ENCODE measurements at places on chromosomes 12 and 14.

DNA sequence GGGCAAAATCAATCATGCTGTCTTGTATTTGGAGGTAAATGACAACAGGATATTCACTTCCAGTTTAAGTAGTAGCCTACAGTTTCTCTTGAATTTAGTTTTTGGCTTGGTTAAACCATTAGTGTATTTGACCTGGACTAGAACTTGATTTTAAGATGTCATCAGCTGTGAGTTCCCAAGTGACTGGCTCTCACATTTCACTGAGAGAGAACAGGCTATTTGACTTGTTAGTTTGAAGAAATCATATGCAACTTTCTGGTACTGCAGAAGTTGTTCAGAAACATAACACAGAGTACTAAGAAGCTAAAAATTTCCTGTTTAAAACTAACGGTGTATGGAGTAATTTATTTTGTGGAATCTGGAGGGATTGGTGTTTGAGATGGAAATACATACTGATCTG is 22.3 kb downstream of the MNAT1 start:
- DNase-seq = no peak

DNA sequence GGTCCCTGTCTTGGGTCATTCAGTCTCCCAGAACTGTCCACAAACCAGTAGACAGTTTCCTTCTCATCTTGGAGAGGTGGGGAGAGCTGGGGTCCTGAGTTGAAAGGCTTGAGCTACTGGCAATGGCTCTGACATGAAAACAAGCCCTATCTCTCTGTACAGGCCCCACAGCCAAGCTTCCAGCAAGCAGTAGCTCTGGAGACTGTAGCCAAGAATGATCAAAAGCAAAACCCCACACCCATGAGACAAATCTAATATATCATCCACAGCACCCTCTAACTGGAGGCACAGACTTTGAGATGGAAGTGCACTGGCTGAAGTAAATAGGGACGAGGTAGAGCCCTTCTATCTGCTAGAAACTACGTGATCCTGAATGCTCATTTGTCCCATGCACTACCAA is 40.9 kb downstream of the RERG start:
- DNase-seq = no peak

GRCh38 chr12:6627616-6628015 is 8.1 kb downstream of the LPAR5 start:
- DNase-seq = no peak

- DNase-seq = no peak
Observed at GRCh38 chr12:103160622-103161021, 203.1 kb downstream of the ASCL1 start.

GRCh38 chr12:89701606-89702206 is 6.9 kb downstream of the ATP2B1 start:
- DNase-seq = no peak

GRCh38 chr12:24363177-24363754 is 413.8 kb upstream of the SOX5 start:
- no peak for DNase-seq

GRCh38 chr14:34794217-34794616 is 79.8 kb upstream of the CFL2 start:
- no peak for DNase-seq

GRCh38 chr12:89208661-89209096 is 143.6 kb downstream of the DUSP6 start:
- no peak for DNase-seq

- DNase-seq = no peak
Observed at GRCh38 chr12:105562199-105562971, 231.9 kb downstream of the C12orf75 start.

- no peak for DNase-seq
Observed at GRCh38 chr12:14756334-14757143, 46.7 kb downstream of the WBP11 start.

- no peak for DNase-seq
Observed at GRCh38 chr12:65695113-65695865, 129.0 kb upstream of the HMGA2 start.

DNA sequence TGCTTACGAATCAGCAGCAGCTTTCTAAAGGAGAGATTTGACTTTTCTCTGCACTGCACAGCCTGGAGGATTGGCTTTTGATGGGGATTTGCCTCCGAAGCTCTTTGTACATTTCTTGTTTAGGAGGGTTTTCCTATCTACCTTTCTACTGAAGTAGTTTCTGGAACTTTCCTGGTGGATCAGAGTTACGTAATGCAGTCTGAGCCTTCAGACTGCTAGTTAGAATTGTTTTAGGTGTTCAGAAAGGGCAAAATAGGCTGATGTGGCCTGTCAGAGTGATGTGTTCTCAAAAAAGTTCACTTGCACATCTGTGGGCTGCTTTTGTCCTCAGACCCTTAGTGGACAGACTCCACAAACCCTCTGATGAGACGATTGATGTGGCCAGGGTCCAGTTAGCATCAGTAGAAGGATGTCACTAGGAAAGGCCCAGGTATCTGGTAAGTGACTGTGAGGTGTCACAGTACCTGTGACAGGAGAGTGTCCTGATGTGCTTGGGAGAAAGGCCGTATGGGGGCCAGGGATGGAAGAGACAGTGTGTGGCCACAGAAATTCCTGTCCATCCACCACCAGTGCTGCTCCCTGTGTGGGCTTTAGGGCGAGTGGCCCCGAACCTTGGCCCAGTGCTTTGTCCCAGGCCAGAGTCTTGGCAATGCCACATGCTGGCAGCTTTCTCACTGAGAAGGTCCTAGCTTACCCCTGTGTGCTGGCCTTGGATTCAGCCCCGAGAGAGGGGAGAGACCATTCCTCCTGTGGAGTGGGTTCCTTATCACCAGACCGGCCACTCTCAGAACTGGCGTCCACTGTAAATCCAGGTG is 4.4 kb upstream of the ACADS start:
- no peak for DNase-seq

GRCh38 chr14:56297449-56297848 is 179.2 kb downstream of the PELI2 start:
- DNase-seq = no peak

DNA sequence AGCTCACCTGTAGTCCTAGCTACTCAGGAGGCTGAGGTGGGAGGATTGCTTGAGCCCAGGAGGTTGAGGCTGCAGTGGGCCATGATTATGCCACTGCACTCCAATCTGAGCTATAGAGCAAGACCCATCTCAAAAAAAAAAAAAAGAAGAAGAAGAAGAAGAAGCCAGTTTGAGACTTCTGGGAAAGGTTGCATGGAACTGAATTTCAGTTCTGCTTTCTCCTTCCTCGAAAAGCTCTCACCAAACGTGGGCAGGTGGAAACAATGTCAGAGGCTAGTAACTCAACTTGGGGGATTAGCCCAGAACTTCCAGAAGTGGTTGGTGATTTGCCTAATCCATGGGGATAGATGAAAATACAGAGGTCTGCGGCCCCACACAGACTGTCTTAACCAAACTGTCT is 18.7 kb downstream of the FLVCR2 start:
- DNase-seq = no peak

DNA sequence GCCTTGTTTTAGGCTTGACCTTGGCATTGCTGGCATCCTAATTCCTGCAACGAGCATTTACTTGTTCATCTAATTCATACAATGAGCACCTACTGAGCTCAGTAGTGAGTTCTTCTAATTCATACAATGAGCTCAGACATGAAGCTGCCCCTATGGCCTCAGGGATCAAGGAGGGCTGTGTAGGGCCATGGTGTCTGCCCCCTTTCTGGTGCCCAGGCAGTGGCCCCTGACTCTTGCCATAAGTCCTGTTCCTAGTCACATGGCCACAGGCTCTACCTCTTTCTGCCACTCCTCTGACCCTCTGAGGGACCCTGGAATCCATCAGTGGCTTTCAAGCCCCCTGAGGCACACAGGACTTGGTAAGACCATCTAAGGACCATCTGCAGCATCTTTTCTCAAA is 148.8 kb downstream of the ZFP36L1 start:
- DNase-seq = no peak

GRCh38 chr12:52125476-52125900 is 46.0 kb downstream of the SMIM41 start:
- DNase-seq = no peak

GRCh38 chr14:65961004-65961403 is 525.2 kb upstream of the CCDC196 start:
- peak; percentile 21 for DNase-seq

DNA sequence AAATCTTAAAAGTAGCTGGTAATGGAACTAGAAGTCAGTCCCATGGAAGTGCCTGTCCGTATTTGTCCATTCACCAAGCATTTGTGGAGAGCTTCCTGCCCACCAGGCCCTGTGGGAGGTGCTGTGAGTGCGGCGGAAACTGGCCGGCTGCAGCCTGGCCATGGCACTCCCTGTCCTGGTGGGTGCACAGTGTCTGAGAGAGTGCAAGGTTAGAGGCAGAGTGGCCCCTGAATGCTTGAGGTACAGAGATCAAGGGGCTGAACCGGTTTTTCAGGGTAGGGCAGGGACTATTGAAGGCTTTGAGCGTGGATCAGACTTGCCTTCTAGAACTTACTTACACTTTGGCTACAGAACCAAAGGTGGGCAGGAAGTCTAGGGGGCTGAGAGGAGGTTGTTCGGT is 92.9 kb downstream of the ESR2 start:
- no peak for DNase-seq

GRCh38 chr12:58775396-58775795 is 144.9 kb downstream of the LRIG3 start:
- no peak for DNase-seq

DNA sequence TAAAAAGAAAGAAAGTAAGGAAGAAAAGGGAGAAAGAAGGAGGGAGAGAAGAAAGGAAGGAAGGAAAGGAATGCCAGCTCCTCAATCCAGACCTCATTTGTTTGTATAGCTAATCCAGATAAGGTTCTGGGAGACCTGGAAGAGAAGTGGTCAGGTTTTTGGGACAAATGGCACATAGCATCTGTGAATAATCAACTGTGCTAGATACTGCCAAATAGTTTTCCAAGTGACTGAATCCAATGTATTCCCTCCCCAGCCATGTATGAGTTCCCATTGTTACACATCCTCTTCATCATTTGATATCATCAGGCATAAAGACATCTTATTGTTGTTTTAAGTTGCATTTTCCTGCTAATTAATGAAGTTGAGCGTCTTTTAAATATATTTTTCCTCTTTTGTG is 18.6 kb upstream of the PTGR2 start:
- no peak for DNase-seq

DNA sequence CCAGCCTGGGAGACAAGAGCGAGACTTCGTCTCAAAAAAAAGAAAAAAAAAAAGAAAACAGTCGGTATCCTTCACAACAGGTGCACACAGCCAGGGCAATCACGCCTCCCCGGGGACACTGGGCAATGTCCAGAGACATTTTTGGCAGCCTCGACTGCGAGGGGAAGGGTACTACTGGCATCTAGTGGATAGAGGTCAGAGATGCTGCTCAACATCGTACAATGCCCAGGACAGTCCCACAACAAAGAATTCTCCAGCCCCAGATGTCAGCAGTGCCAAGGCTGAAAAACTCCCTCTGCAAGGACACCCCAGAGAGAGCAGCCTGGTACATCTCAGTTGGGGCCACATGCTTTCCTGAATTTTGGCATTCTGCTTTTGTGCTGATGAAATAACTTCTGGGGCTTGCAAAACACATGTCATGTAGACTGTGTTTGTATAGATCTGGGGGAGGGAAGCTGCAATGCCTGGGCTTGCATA is 21.5 kb downstream of the ALDH2 start:
- no peak for DNase-seq

DNA sequence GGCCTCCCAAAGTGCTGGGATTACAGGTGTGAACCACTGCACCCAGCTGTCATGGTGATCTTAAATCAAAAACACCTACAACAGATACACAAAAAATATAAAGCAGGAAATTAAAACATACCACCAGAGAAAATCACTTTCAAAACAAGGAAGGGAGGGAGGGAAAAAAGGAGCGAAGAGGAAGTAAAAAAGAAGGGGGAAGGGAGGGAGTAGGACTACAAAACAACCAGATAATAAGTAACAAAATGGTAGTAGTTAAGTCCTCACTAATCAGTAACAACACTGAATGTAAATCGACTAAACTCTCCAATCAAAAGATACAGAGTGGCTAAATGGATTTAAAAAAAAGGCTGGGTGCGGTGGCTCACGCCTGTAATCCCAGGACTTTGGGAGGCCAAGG is 89.0 kb downstream of the SH2B3 start:
- DNase-seq = no peak
